Caudate nucleus (tissue), 63 donors: ENCODE measurements at places on chromosomes 12 and 14.

GRCh38 chr14:79369359-79370332 is 841.7 kb downstream of the DIO2 start:
- DNase-seq: no peak

- no peak for DNase-seq
Measured at GRCh38 chr12:128848371-128848770, 4.9 kb upstream of the GLT1D1 start.

- no peak for DNase-seq
Measured at GRCh38 chr14:71433303-71433702, 498.9 kb upstream of the RGS6 start.

DNA sequence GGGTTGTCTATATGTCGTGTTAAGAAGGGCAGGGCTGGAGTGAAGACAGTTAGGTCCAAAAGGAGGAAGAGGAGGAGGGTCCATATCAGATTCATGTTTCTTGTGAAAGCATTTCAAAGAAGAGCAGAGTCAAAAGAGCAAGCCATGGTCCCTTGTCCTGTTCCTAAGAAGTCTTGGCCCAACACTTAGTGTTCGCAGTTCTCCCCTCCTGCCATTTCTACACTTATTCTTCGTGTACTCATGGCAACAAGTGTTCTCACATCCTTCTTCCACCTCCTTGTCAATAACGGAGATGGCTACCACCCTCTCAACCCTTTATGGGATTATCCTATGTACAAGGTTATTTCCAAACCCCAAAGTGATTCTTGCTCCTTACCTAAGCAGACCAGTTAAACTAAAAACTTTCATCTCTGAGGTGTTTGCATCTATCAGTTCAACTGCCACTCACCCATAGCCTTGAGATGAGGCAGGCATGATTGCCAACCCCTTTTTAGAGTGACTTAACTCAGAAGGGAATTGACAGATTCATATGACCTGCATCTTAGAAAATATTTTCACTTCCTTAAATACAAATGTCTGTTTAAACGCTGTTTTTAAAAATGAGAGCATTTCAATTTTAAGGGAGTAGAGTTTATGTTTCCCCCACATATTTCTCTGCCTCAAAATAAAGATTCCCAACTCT is 19.8 kb upstream of the RNASE2 start:
- no peak for DNase-seq

DNA sequence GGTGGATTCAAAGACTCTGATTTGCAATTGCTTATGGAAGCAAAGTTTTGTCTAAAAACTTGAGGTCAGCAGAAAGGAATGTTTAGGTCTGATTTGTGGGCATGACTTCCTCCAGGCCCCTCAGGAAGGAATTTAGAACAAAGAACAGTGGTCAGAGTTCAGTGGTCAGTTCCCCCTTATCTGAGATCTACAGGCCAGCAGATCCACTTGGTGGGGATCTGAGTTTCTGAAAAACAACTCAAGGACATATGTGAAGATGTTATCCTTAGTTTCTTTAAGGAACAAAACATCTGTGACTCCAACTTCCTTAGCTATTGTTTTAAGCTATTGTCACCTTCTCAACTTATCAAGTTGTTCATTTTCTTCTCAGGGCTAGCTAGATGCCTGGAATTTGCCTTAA is 28.0 kb upstream of the NAA30 start:
- no peak for DNase-seq

- DNase-seq: no peak
Measured at GRCh38 chr14:69985463-69985862, 106.2 kb downstream of the SMOC1 start.

- DNase-seq: no peak
Measured at GRCh38 chr14:91834571-91834970, 32.8 kb downstream of the TC2N start.

DNA sequence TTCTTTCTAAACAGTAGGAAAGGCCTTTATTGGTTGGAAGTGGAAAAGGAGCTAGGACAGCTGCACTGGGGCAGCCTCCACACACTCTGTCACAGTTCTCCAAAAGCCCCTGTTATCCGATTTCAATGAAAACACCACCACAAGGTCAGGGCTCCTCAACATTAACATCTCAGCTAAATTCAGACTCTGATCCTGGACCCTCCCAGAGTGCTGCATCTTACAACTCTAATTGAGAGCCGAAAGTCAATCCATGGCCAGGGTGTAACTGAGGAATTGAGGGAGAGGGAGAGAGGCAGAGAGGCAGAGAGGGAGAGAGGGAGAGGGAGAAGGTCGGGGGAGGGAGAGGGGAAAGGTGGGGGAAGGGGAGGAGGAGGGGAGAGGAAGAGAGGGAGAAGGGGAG is 32.1 kb downstream of the DICER1 start:
- DNase-seq: no peak

- DNase-seq: no peak
Measured at GRCh38 chr12:113640837-113641236, 169.2 kb upstream of the LHX5 start.

DNA sequence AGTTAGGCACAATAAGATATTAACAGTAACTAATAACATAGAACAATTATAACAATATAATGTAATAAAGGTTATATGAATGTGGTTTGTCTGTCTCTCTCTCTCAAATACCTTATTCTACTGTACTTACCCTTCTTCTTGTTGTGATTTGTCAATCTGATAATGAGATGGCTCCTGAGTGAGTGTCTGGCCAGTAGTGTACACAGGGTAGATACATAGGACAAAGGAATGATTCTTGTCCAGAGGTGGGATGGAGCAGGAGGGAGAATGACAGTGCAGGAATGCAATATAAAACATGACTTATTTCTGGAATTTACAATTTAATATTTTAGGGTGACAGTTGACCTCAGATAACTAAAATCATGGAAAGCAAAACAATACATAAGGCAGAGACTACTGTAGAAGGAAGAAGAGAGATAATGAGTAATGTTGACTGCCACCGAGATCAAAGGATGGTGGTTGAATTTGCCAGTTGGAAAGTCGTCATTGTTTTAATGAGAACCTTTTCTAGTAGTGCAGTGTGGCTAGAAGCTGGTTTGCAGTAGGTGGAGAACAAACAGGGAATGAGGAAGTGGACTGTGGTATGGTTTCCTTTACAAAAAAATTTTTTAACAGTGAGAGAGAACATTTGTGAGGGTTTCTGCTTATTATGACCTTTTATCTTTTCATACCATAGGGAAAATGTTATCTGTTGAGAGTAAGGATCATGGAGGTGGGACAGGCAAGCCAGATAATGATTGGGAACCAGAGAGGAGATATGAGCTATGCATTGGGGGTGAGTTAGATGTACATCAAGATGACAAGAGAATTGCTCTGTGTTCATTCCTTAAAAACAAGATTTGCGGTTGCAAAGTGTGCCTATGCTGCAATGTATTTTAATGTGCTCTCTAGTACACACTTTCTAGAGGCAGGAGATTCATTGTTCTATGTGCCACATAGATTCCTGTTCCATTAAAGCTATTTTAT is 458.3 kb downstream of the BTG1 start:
- DNase-seq: no peak

- no peak for DNase-seq
Measured at GRCh38 chr12:67394550-67394949, 125.4 kb downstream of the CAND1 start.

DNA sequence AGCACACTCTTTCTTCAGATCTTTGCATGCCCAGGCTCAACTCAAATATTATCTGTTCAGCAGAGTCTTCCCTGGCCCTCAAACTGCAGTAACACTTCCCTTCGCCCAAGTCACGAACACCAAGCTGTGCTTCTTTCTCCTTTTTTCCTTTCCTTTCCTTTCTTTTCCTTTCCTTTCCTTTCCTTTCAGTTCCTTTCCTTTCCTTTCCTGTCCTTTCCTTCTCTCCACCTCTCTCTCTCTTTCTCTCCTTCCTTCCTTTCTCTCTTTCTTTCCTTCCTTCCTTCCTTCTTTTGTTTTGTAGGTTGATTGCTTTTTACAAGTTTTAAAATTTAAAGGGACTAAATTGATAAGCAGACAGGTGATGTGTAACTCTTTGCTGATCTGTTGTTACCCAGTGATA is 19.0 kb upstream of the ADGRD1 start:
- DNase-seq: no peak

- DNase-seq: no peak
Measured at GRCh38 chr12:87467936-87468335, 561.3 kb downstream of the C12orf50 start.

DNA sequence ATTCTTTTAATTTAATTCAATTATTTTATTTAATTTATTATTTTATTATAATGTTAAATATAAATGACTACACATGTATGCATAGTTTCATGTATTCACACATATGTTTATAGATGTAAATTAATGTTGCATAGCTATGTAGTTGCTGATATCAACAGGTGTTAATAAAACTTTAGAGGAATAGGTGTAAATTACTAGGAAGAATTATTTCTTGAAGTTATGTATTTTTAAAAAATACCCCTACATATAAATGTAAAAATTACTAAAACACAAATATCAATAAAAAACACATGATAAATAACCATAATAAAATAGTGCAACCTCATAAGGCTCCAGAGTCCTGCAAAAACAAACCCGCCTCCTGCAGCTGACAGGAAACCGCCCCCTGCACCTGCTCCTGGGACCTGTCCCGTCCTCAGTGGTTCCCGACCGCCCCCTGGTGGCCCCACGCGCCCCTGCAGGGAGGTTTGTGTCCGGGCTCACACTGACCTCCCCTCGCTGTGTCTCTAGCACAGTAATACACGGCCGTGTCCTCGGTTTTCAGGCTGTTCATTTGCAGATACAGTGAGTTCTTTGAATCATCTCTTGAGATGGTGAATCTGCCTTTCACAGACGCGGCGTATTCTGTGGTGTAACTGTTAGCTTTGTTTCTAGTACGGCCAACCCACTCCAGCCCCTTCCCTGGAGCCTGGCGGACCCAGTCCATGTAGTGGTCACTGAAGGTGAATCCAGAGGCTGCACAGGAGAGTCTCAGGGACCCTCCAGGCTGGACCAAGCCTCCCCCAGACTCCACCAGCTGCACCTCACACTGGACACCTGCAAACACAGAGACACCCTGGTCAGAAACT is 1264.0 kb downstream of the TMEM121 start:
- peak; percentile 1 for DNase-seq

GRCh38 chr12:113314121-113314529 is 20.8 kb downstream of the SLC8B1 start:
- no peak for DNase-seq

- DNase-seq: no peak
Measured at GRCh38 chr14:58733451-58734208, 95.9 kb downstream of the DACT1 start.

DNA sequence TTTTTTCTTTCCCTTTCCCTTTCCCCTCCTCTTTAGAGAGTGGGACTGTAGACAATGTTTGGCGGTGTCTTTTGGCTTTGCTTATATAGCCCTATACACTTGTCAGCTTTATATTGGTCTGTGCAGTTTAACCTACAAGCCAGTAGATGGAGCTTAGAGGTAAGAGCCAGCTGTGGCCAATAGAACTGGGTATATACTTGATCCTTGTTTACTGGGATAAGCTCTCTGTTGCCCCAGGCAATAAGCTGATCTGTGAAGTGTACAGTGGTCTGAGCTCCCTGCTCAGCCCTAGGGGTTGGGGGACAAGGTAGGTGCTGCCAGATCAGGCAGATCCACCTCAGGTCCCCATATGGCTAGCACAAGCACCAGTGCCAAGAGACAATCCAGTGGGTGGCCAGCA is 434.1 kb downstream of the NOVA1 start:
- DNase-seq: no peak

GRCh38 chr14:94045101-94045500 is 19.0 kb downstream of the OTUB2 start:
- no peak for DNase-seq

DNA sequence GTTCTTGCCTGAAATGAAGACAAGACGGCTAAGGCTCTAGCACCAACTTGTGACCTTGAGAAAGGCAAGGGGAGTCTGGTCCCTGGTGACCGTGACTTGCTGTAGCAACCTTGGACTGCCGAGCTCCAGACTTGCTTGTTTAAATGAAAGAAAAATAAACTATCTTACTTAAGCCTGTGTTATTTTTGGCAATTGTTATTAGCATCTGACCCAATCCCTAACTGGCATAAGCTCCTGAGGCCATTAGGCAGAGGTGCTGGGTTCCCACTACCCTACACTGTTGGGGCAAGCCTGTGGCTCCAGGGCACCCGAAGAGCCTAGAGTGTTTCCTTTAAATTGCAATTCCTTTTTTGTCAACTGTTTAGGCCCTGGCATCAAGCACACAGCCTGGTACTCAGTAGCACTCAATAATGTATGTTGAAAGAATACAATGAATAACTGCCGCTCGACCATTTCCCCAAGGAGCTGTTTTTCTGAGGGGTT is 106.9 kb upstream of the HIF1A start:
- DNase-seq: no peak

DNA sequence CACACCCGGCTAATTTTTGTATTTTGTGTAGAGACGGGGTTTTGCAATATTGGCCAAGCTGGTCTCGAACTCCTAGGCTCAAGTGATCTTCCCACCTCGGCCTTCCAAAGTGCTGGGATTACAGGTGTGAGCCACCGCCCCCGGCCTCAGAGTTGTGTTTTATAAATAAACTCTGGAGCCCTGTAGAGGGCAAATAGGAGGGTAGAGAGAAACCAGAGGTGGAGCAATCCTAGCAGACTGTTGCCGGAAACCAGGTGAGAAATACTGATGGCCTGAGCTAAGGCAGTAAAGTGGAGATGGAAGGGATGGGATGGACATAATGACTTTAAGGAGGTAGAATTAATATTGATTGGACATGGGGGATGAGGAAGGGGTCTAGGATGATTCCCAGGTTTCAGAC is 2.7 kb upstream of the HSD17B6 start:
- DNase-seq: no peak

DNA sequence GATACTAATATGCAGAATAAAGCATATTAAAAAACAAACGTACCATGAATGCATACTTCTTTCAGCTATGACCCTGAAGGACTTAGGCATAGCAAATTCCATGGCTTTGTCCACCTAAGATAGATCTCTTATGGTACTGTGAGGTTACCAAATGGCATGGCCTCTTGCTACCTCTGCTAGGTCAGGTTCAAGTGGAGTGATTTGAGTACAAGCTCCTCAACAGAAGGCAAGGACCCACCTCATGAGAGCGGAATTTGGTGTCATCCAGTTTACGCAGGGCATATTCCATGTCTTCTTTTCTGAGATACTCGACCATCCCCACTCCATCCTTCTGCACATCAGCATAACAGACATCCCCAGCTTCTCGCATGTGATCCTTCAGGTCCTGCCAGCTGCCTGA is 5.8 kb downstream of the SRSF9 start:
- DNase-seq: no peak

DNA sequence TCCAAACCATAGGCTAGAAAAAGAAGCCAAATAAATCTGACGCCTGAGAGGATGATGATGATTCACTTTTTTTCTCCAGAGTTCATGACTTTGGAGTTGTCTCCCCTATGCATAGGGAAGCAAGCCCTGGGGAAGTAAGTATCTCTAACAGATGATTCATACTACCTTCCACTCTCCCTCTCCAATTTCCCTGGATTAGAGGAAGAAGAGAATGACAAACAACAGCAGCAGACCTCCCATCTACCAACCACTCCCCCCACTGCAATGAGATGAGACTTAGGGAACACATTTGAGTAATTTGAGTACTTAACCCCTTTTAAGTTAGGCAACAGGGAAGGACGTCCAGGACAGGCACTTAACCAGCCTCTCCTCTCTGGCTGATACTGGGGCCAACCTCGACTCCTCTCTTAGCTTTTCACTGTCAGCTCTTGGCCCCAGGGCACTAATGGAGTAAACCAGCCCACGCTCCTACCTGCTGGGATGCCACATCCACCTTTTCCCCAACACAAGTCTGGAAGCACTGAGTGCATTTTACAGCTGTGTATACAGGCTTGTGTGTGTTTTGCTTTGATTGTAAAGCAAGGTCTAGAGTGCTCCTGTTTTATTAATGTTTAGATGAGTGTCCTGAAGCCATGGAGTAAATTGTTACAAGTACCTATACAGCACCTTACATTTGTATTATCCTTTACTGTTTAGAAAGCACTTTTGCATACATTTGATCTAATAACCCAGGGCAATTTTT is 180.7 kb downstream of the PHLDA1 start:
- DNase-seq: no peak
